ENCODE measurements at places on chromosomes 7 and 10. TPM values are rescaled to one million over a fixed set of nuclear protein-coding genes. Genes with fewer than 3 reads are reported as not detected.

COBL gene
- not detected for total RNA-seq

FANK1 gene
- total RNA-seq, result 2.9 TPM

MNX1 gene
- not detected for total RNA-seq

TRDMT1 gene
- 6.0 TPM for total RNA-seq

AVPI1 gene
- 19.6 TPM for total RNA-seq
